ENCODE measurements at places on chromosomes 2 and 18.

DNA sequence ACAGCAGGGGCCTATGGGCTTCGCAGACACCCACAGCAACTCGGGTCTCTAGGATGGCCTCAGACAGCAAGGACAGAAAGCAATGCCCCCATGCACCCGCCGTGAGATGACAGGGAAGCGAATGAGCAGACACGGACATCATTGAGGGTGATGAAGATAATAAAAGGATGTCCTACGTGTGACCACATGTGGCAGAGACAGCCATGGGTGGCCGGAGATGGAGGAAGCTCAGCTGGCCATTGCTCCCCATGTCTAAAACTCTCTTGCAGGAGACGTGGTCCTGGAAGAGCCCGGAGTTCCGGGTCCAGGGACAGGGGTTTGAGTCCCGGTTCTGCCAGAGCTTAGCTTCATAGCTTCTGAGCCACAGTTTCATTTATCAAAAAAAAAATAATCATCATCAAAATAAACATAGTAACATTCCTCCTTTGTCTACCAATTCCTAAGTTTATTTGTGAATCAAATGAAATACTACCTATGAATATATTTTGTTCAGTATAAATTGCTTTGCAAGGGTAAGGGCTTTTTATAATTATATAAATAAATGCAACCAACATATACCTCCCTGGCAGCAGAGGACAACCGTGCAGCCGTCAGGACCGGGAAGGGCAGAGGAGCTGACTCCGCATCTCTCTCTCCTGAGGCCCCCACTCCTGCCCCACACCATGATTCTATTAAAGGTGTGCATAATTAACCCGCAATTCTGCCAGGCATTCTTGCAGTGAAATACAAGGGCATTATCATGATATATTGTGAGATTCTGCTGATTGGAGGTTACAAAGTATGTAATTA is 401.4 kb upstream of the MYT1L start:
- no peak for DNase-seq

GRCh38 chr2:96662360-96662759 is 19.8 kb downstream of the FER1L5 start:
- no peak for DNase-seq

- DNase-seq, result peak; percentile 13
Measured at GRCh38 chr2:32058130-32058529, 5.2 kb upstream of the SPAST start.

GRCh38 chr18:78981989-78982620 is 2.5 kb downstream of the SALL3 start:
- no peak for DNase-seq

DNA sequence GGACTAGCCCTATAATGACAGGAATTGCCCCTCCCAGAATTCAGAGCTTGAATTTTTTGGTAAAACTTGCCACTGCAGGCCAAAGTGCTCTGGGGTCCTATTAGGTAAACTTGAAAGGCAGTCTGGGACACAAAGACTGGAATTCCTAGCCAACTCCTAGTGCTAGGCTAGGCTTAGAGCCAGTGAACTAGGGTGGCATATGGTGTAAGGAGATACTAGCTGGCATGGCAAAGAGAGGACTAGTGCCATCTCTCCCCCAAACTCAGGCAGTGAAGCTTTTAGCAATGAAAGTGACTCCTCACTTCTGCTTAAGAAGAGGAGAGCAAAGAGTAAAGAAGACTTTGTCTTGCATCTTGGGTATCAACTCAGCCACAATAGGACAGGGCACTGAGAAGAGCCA is 410.5 kb upstream of the CNTNAP5 start:
- DNase-seq, result no peak

- DNase-seq, result peak; percentile 80
Measured at GRCh38 chr2:19738707-19739106, 163.1 kb downstream of the TTC32 start.
